SK-N-SH (cell line): ENCODE measurements at places on chromosomes 12 and 14. TPM values are rescaled to one million over a fixed set of nuclear protein-coding genes. Genes with fewer than 3 reads are reported as not detected.

GRCh38 chr12:108854451-108855283, 2.7 kb downstream of the SSH1 start:
- peaks cover 28% of the 10 kb centered on the region for H3K36me3 ChIP-seq
- no peaks in the 10 kb centered on the region for H3K27me3 ChIP-seq
- H3K4me1 ChIP-seq, result peaks cover 32% of the 10 kb centered on the region
- H3K4me3 ChIP-seq, result no peak overlapping the region

DNA sequence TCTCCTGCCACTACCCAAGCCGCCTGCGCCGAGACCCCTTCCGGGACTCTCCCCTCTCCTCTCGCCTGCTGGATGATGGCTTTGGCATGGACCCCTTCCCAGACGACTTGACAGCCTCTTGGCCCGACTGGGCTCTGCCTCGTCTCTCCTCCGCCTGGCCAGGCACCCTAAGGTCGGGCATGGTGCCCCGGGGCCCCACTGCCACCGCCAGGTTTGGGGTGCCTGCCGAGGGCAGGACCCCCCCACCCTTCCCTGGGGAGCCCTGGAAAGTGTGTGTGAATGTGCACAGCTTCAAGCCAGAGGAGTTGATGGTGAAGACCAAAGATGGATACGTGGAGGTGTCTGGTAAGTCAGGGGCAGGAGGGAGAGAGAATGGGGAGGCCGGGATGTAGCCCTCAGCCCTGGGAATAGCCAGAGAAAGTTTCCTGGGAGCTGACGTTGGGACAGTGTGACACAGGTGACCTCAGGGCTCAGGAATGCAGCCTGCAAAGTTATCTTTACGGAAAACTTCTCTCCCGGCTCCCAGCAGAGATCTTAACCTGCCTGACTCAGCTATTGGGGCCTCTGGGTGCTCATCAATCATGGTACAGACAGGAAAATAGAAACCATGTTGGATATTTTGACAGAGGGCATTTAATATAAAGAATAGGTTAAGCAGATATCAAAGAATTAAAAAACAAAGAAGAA, 747 bp downstream of the HSPB8 start:
- DNase-seq, result no peak
- no peaks in the 10 kb centered on the region for H3K36me3 ChIP-seq
- no peaks in the 10 kb centered on the region for H3K27me3 ChIP-seq
- no peak overlapping the region for H3K4me3 ChIP-seq
- H3K27ac ChIP-seq, result peak overlapping the region; percentile 22; the same call in 1 of the 2 replicates
- peaks cover 10% of the 10 kb centered on the region; the same call in 1 of the 2 replicates for H3K4me1 ChIP-seq

DNA sequence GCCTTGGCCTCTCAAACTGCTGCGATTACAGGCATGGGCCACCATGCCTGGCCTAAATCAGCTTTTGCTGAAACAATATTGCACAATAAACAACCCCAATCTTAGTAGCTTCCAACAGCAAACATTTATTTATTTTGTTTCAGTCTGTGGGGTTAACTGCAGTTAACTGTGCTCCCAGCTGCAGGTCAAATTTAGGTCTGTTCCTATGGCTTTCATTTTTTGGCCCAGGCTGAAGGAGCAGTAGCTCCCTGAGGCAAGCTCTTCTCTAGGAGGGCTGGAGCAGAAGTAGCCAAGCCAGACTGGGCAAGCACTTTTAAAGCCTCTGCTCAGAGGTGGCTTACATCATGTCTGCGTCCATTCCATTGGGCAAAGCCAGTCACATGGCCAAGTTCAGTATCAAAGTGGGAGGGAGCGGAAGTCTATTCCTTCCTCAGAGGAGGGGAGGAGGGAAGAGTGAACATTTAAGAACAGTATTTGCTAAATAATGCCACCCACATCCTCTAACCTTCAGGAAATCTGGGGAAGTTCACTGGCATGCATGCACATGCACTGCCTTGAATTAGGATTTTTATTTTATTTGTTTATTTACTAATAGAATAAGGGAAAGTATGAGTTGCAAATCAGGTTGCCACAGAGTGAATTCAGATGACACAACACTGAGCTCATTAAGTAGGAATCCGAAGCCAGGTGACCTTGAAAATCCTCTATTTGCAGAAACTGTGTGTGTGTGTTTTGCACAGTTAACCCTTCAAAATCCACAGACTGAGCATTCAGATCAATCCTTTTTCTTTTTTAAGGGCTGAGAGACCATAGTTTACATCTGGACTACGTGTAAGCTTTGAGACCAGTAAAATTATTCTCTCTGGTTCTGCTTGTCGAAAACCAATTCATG, 122.0 kb upstream of the SEL1L start:
- H3K27ac ChIP-seq, result no peak overlapping the region
- no peak overlapping the region for H3K4me3 ChIP-seq
- no peak for DNase-seq
- no peaks in the 10 kb centered on the region for H3K36me3 ChIP-seq
- no peaks in the 10 kb centered on the region for H3K4me1 ChIP-seq

DNA sequence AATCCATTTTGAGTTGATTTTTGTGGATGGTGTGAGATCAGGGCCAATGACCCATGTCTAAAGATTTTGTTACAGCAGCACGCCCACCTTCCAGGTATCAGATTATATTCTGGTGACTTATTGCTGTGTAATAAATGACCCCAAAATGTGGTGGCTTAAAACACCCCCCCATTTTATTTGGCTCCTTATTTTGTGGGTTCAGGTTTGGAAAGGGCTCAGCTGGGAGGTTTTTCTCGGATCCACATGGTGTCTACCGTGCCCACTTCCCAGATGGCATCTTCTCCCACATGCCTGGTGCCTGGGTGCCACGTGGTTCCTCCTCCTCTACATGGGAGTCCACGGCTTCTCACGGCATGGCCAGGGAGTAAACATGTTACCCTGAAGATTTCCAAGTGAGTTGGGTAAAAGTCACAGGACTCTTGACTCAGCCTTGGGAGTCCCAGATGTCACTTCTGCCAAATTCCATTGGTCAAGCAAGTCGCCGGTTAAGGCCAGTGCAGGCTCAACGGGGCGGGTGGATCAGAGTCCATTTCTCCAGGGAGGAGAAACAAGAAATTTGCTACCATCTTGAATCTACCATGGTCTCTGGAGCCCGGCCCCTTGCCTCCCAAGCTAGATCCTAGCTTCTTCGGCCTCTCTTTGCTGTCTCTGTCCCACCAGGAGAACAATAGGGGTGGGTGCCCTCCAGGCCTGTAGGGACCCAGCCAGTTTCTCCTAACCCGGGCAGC, 214.3 kb downstream of the KIF26A start:
- H3K36me3 ChIP-seq, result no peaks in the 10 kb centered on the region
- no peaks in the 10 kb centered on the region for H3K27me3 ChIP-seq
- H3K4me1 ChIP-seq, result peaks cover 28% of the 10 kb centered on the region; the same call in 1 of the 2 replicates
- H3K27ac ChIP-seq, result no peak overlapping the region
- DNase-seq, result no peak

- no peaks in the 10 kb centered on the region for H3K36me3 ChIP-seq
- H3K4me1 ChIP-seq, result no peaks in the 10 kb centered on the region
- no peak overlapping the region for H3K4me3 ChIP-seq
- DNase-seq, result no peak
- H3K27ac ChIP-seq, result no peak overlapping the region
Measured at GRCh38 chr12:87150969-87151662, 878.1 kb downstream of the C12orf50 start.

Gene SLC35F4
- polyA plus RNA-seq, result not detected in 2 replicates
